Activated T-helper 1 cell treated with Interleukin-2 at 50 U/mL for 16 hours (primary cell): ENCODE measurements at places on chromosomes 3 and 15.

GRCh38 chr3:150409125-150409511 is 1.0 kb downstream of the TSC22D2 start:
- no peak for DNase-seq

DNA sequence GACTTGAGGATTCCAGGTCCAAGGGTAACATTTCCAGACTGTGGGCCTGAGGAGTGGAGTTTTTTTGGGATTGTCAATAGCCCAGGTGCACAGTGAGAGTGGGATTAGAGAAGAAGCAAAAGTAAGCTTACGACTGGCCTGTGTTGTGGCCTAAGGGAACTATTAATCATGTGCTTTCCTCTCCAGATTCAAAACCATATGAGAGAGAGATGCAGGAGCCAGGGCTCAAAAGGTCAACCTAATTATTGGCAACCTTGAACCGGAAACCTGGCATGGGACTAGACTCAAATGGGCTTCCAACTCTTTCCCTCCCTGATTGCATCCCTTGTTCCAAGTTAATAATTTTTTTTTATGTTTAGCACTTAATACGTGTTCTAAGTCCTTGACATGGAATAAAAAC is 242.1 kb upstream of the THRB start:
- DNase-seq = no peak

DNA sequence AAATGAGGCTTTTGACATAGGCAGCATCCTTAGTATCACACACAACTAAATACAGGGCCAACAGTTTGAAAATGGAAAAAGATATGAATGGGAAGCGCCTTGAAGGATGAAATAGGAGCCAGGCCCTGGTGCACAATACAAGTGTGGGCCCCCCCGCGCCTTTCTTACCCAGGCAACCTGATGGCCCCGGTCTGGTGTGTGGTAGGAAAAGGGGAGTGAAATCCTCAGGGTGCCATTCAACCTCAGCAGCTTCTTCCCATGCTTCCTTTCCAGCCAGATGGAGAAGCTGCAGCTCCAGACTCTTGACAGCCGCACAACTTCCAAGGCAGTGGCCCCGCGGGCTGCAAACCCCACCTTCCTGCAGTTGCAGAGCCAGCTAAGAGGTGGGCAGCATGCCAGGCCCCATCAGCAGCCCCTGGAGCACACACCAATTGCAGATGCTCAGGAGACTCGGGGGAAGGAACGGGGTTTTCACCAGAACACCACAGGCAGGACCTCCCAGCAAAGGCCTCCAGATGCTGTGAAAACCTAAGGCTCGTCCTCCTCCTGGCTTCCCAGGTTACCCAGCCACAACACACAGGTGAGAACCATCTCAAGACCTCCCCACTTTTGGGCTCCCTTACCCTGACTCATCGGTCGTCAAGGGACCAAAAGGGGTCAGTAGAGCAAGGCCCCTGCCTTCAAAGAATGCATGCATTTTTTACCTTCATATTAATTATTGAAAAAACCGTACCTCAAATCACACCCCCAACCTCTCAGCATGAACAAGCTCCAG is 101.6 kb downstream of the CPN2 start:
- no peak for DNase-seq

- DNase-seq = no peak
These were observed 60.6 kb upstream of the GAP43 start for GRCh38 chr3:115562636-115563267.

GRCh38 chr3:4746241-4746958 is 232.8 kb upstream of the BHLHE40 start:
- DNase-seq = no peak

DNA sequence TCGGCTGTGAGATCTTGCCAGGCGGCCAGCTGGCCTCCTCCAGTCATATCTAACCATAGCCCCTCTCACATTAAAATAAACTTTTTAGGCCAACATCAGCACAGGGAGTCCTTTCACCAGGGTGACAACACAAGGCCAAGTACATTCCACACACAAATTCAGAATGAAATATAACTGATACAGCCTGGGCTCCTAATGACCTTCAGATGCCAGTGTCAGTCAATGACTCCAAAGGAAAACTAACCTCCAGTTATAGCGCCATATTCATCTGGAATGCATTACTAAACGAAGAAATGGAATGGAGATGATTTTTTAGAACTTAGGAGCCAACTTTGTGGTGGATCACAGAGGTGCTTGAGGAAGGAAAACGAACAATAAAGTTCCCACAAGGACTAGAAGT is 205.4 kb downstream of the GREM1 start:
- DNase-seq = no peak

- no peak for DNase-seq
These were observed 44.4 kb upstream of the SACM1L start for GRCh38 chr3:45644791-45645201.

GRCh38 chr3:69855436-69856162 is 116.3 kb downstream of the MITF start:
- no peak for DNase-seq

GRCh38 chr3:129593230-129593594 is 13.3 kb downstream of the PLXND1 start:
- no peak for DNase-seq

- DNase-seq = no peak
These were observed 84.8 kb upstream of the FOXB1 start for GRCh38 chr15:59918994-59919951.

DNA sequence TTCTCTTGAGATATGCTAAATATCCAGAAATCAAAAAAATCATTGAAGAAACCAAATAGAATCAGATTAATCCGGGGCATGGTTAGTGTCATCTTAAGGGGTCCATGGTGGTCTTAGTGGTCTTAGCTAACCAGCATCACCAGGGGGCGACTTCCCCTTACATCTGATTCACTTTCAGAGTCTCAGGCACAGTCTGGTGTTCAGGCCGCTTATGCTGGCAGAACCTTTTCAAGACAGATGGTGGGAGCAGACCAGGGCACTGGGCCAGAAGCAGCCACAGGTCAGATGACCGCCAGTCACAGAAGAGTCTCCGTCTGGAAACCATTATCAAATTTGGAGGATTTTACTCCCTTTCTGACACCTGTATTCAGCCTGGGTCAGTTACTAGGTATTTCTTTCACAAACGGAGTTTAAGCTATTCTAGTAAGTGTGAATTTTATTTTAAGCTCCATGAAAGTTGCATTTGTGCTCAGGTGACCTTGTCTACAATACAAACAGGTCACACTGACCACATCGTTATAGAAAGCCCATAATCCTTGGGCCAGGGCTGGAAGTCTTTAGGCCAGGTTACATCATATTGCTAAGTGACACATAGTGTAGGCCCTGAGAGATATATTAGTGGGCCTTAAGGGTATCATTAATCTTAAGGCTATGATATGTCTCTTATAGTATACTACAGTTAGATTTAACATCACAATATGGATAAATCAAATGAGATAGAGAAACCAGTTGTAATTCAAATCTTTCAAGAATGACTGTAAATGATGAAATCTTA is 365.5 kb downstream of the GBE1 start:
- DNase-seq = no peak

GRCh38 chr3:126618760-126619159 is 36.2 kb downstream of the TXNRD3 start:
- no peak for DNase-seq

DNA sequence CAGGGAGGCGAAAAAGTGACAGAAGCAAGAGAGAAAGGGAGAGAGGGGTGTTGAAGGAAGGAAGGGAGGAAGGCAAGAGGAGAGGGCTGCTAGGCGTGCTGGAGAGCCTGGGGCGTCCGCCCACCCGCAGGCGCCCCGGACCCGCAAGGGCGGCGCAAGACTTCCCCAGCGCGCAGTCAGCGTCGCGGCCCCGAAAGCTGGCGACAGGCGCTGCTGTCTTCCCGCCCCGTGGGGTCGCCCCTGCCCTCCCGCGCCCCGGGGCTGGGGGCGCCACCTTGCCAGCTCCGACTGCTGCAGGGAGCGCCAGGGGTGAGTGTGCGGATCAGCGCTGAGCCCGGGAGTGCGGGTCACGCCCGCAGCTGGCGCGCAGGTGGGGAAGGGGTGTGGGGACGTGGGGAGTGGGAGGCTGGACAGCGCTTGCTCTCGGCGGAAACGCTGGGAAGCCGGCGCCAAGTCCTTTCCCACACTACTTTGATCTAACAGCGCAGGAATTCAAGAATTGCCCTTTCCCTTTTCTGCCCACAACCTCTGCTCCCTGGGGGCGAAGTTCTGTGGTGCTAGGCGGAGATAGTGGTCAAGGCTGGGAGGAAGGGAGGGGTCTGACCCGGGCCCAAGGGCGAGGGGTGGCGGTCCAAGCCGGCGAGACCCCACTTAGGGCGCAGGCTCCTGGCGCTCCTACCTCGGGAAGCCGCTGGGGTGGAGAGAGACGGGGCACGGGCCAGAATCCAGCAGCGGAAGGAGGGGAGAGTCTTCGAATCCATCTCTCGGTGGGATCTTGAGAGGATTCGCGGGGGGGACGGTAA is 266.1 kb downstream of the CGGBP1 start:
- no peak for DNase-seq

DNA sequence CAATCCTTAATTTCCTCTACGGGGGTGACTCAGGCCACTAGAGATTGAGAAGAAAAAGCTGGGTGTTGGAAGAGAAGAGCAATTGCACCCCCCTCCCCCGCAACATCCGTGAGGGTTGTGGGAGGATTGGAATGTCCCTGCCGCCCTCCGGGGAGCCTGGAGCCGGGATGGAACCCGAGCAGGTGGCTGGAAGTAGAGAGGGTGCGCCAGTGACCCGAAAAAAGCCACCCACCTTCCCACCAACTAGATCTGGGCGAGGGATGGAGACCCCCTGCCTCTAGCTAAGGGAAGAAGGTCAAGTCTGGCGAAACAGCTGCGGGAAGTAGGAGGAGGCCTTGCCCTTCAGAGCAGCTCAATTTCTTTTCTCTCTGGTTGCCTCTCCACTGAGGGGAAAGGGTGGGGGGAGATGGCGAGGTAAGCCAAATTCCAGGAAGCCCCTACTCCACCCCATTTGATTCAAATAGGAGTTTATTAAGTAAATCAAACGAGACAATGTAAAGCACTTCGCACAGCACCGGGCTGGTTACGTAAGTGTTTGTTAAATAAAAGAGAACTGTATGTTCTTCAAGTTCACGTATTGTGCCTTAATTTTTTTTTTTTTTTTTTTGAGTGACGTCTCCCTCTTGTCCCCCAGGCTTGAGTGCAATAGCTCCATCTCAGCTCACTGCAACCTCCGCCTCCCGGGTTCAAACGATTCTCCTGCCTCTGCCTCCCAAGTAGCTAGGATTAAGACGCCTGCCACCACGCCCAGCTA is 1.1 kb upstream of the WWTR1 start:
- no peak for DNase-seq

GRCh38 chr3:141104151-141104821 is 53.1 kb downstream of the SPSB4 start:
- no peak for DNase-seq

DNA sequence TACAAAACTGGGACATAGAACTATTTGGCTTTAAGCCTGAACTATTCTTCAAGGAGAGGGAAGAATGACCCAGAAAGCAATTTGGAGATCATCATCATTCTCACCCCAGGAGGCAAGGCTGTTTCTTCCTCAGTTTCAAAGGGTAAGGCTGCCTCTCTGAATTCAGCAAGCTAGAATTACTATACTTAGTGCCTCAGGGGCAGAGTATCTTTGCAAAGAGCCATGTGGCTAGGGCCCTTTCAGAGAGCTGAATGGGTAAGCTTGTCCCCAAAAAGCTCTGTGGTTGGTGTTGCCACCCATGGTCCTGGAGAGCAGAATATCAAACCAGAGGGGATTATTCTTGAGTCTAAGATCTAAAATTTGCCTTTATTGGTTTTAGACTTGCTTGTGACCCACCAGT is 720.3 kb upstream of the ARPP21 start:
- no peak for DNase-seq

DNA sequence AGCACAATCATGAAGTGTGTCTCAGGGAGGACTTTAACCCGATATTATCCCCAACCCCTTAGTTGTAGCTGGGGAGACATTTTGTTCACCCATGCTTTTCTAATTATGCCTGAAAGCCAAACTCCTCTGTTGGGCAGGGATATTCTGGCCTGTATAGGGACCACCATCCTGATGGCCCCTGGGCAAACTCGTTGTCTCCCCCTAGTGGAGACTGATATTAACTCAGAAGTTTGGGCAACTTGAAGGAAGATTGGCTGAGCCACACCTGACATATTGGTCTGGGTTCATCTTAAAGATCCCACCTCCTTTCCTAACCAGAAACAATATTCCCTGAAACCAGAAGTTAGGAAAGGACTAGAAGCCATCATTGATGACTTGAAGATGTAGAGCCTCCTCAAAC is 42.3 kb downstream of the TM4SF18 start:
- DNase-seq = no peak
